ENCODE measurements at places on chromosomes 7 and 10.
A peak's percentile ranks its signal among the peaks of the same experiment; 100 is the strongest.

GRCh38 chr10:78479467-78479866 lies 445.8 kb downstream of the RPS24 start:
- DNase-seq, result no peak

GRCh38 chr10:132784866-132785722 lies 853 bp downstream of the NKX6-2 start:
- no peak for DNase-seq

DNA sequence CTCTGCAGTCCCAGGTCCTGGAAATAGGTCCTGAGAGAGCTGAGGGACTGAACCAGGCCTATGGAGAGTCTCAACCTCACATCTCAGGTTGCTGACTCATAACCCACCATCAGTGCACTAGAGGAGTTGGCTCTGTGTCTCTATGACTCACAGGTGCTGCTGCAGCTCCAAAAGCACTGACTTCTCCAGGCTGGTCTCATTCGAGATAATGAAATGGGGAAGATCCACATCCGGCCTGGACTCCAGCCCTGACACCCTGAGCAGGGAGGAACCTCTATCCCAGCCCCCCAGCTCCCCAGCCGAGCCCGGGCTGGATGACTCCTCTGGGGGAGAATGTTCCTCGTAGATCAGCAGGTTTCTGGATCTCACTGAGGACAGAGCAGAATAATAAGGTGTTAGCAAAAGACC lies 35.5 kb upstream of the DGKI start:
- DNase-seq, result no peak

GRCh38 chr10:89649051-89649450 lies 4.0 kb upstream of the PANK1 start:
- no peak for DNase-seq

DNA sequence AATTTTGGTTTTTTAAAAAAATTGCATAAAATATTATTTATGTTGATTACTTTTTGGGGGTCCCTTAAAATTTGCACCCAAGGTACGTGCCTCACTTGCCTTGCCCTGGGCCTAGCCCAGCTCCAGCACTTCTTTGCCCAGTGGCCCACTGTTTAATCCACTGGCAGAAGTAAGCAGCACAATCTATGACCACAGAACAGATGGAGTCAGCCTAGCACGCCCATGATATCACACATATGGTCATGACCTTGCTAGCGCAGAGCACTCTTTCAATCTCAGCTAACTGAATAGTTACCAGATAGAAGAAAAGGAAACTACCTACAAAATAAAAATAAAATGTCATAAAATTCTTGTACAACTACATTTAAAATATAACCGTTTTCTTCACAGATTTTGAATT lies 5.6 kb downstream of the OGA start:
- DNase-seq, result no peak

GRCh38 chr10:10629512-10629911 lies 388.2 kb upstream of the CELF2 start:
- no peak for DNase-seq

- no peak for DNase-seq
These were observed 43.8 kb downstream of the TCERG1L start for GRCh38 chr10:131267814-131268095.

GRCh38 chr10:10677479-10677878 lies 340.2 kb upstream of the CELF2 start:
- DNase-seq, result no peak

GRCh38 chr7:12970626-12971025 lies 283.2 kb downstream of the ARL4A start:
- DNase-seq, result no peak

DNA sequence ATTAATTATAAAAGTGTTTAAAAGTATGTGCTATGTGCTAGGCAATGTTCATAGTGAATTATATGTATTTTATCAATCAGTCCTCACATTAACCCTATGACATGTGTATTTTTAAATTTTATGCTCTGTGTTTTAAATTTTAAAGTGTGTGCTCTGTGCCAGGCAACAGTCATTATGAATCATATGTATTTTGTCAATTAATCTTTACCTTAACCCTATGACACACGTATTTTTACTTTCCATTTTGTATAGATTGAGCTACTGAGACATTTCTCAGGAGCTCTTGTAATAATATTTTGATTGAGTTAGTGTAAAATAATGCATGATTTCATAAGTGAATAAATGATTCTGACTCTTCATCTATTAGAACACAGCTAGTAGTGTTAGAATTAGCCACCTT lies 117.8 kb downstream of the THSD7A start:
- DNase-seq, result no peak

GRCh38 chr10:17123961-17124360 lies 5.7 kb downstream of the CUBN start:
- DNase-seq, result no peak

DNA sequence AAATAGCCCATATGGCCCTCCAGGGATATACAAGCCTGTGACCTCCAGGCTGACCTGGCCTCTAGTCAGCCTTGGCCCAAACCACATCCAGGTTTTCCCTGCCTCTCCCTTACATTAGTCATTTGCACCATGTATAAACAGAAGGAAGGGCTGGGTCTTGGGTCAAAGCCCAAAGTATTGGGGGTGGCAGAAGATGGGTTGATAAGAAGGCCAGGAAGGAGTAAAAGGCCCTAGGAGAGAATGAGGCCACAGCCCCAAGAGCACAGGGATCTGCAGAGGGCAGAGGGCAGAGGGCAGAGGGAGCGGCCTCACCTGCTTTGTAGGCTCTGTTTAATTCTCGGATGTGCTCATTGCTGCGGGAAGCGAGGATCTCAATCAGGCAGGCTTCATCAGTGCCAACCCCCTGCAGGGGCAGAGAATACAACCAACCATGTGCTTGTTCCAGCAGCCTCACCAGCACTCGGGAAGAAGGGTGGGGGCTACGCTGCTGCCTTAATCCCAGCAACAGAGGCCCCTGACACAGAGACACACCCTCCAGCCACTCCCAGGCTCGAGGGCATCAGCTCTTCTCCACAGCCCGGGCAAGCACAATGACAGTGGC lies 31.3 kb downstream of the PLAC9 start:
- no peak for DNase-seq

GRCh38 chr10:112429654-112430230 lies 17.0 kb downstream of the ZDHHC6 start:
- no peak for DNase-seq

DNA sequence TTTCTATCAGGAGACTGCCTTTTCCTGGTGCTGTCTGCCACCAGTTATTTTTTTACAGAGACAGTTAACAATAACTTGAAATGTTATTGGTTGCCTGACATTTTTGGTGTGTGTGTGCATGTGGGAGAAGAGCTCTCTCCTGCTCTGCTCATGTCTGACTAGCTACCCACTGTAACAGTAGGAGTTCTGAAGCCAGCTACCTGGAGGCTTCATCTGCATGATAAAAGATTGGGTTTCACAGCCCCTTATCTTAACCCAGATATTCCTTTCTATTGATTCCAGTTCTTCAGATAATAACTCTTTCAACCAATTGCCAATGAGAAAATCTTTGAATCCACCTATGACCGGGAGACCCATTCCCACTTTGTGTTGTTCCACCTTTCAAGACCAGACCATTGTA lies 237.4 kb upstream of the PPP1R3A start:
- DNase-seq, result no peak

- peak; percentile 23 for DNase-seq
These were observed 19.0 kb upstream of the CLDN4 start for GRCh38 chr7:73811760-73812168.

DNA sequence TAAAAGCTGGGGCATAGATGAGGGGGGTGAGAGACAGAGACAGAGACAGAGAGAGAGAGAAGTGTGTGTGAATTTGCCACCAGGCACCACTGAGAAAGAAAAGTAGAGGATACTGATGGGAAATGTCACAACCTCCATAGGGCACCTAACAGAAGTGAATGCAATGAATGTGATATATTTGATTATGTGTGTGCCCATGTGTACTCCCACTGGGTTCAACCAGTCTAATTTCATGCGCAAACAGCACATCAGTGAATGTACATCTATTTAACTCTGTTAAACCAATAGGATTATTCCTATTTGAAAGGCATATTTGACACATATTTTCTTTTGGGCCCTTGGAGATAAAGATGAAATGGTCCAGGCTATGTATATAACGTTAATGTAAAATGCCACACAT lies 241.3 kb downstream of the KCNMA1 start:
- no peak for DNase-seq

DNA sequence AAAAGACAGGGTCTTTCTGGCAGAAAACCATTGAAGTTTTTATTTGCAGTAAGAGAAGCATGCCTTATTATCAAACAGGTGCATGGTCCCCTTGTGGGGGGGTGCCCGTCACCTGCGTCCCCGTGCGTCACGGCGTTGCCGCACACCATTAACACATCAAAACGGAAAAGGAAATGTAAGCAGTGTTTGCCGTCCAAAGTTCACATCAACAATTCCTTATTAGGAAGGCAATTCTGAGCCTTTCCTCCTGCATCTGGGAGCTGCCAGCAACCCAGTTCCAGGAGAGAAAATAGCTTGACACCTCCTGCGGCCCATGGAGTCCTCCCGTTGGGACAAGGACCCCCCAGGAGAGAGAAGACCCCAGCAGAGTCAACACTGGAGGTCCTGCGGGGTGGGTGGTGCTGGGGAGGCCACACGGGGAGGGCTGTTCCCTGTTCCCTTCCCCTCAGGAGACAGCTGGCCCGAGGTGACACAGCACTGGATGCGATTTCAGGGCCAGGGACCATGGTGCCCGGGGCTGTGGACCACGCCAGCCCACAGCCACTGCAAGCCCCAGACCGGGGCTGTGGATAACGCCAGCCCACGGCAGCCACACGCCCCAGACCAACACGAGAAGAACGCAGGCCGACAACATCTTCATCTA lies 39.5 kb downstream of the DIP2C start:
- DNase-seq, result no peak

DNA sequence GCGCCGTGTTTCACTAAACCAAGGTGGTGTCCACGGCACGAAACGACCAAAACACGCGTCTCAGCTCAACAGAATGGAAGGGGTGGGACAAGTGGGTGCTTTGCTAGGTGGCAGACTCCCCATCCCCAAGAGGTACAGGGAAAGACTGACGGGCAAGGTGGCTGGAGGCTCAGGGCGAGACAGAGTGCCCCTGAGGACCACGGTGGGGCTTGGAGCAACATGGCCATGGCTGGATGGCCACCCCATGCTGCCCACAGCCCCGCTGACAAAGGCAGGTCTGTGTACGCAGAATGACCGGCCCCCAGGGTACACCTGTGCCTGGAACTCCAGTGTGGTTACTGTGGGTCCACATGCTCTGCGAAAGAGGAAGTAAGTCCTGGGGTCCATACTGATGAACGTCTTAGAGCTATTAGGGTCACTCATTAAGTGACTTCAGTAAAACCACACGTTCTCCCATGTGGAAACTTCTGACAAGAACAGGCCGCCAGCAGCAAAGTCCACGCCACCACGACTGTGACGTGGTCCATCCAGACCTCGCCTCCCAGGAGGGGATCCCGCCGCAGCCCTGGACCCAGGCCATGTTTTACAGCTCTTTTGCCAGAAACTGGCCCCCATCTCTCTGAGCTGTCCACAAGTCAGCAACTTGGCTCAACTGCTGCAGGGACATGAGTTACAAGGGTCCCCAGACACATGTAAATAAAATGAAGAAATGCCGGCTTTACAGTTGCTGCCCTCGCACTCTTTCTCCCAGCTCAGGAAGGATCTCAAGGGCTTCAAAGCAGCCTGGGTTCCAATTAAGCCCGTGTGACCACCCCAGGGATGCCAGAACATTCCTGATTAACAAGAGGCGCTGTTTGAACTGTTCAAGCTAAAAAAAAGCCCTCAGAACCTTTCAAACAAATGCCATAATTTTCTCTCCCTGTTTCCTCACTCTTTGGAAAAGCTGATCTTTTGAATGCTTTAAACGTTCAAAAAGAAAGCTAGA lies 66.8 kb downstream of the MAD1L1 start:
- DNase-seq, result peak; percentile 13

DNA sequence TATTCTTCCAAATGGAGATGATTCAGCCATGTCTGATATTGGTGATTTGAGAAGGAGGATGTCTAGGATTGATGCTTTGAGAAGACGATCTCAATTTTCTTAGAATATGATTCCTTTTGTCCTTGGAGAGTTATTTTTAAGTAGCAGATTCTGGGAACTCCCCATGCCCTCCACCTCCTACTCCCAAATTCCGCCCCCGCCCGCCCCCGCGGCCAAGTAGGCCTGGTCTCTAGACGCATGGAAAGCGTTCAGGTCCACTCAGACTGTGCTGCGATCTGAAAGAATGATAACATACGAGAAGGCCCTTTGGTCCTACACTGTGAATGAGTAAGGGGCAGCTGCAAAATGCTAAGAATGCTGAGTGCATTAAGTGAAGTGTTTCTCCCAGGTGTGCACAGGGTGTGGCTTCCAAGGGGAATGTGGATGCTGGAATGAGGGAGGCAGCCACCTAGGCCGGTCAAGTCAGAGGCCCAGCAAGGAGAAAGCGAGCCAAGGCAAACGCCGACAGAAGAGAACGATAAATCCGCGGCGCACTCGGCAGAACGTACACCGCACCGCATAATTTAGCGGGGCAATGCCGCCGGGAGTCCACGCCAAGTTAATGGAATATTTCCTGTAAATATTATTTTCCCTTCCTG lies 142.3 kb downstream of the PRPF18 start:
- no peak for DNase-seq
